ENCODE measurements at places on chromosomes 3 and 15.

DNA sequence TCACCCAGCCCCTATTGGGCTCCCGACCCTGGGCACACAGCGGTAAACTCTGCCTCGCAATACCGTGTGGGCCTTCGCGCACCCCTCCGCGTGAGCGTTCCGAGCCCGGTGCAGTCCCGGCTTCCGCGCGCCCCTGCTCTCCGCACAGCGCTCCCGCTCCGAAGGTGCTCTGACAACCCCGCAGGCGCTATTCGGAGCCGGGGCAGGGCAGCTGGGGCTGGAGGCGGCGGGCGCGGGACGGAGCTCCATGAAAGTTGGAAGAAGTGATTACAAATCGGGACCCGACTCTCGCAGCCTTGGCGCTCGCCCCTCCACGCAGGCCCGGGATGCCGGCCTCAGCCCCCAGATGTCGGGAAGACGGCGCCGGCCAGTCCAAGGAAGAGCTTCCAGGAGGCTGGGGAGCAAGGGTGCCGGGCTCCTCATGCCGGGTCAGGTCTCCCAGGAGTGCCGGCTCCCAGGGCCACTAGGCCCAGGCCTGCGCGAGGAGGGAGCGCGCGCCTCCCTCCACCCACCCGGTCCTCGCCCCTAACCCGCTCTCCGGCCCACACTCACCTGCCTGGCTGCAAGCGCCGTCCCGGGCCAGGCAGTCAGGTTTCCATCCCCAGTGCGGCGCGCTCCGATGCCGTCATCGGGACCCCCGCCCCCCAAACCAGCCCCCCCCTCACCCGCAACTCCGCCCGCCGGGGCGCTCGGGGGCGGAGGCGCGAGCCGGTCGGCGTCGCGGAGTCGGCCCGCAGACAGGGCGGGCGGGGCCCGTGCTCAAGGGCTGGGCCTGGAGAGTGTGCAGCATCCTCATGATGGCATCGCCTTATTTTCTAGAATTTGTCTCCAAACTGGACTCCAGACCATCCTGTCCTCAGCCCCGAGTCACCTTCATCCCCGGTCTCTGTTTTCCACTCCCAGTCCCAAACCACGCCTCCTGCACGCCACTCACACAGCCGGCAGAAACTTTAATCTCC is at the start of gene KIF7:
Gene KIF7, minus strand, starts transcription at position 621 of the 959 bp plus-strand sequence. CDS start 2,537 bp downstream, outside the sequence.
- no peak for DNase-seq

DNA sequence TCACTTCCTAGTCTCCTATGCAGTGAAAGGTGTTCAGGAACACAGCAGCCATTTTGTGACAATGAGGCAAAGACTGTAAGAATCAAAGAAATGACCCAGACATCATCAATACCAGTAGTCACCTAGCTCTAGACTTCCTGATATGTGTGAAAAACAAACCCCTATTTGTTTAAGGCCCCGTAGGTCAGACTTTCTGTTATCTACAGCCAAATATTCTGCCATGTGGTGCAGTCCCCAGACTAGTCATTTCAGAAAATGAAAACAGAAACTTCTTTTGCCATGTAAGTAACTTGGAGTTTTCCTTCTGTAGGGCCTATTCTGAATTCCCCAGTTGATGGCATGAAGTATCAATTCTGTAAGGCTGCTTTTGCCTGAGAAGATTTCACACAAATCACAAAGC is 181.7 kb upstream of the SNTN start:
- no peak for DNase-seq

DNA sequence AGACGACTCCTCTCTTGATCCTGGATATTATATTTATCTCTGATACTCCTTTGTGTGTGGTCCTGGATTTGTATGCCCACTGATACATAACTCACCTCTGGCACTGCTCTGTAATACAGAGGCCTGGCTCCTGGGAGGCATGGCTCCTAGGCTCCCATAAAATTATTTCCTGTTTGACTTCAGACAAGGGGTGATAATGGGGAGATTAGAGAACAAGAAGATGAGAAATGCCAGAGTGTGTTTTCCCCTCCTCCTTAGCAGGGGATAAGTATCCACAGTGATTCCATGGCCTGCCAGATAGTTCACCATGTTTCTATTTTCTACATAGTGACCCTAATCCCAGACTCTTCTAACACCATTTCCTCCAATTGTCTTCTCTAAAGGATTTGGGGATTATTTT is 165.7 kb upstream of the PLSCR5 start:
- DNase-seq: no peak

- no peak for DNase-seq
These were observed 1.4 kb upstream of the NSMCE3 start for GRCh38 chr15:29270976-29271375.

- no peak for DNase-seq
These were observed 9.4 kb upstream of the STRIT1 start for GRCh38 chr3:155302891-155303290.

Measured in non-pigmented ciliary epithelial cell (primary cell).